AG04450 (cell line): ENCODE measurements at places on chromosomes 3 and 15.

DNA sequence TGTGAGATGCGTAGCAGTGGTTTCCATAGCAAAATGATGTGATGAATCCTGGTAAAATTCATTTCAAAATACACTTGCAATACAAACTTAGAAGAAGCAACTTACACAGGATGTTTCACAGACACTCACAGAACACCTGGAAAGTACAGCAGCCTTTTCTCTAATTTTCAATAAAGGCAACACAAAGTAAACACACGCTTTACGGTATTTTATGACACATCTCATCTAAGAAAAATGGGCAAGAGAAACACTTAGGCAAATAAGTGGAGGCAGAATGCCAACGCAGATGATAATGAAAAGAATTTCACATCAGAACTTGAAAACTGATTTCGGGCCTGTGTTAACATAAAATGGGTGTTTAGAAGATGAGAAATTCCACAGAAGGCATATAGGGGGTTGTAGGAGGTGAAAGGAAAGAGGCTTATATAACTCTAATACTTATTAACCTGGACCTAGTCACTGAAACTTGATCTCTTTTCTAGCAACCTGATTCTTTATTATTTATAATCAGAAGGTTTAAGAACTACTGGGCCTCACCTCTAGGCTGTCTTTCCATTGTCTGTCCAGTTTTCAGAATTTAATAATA lies 25.6 kb upstream of the MAP3K13 start:
- no peak for DNase-seq

DNA sequence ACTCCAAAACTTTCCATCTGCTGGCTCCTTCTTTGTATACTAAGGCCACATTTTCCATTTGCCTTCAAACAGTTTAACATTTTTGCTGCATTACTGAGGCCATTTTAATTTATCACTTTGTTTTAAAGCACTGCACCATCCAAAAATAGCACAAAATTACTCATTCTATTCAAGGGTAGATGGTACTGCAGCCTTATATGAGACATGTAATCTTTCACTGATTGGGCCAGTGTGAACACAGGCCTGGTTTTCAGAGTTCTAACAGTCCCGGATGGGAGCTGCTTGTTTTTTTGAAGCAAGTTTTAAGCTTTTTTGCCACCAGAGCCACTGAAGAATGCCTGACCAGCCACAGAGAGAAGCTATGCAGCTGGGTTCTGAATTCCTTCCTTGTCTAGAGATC lies 172.3 kb upstream of the TSC22D2 start:
- peak; percentile 71 for DNase-seq

DNA sequence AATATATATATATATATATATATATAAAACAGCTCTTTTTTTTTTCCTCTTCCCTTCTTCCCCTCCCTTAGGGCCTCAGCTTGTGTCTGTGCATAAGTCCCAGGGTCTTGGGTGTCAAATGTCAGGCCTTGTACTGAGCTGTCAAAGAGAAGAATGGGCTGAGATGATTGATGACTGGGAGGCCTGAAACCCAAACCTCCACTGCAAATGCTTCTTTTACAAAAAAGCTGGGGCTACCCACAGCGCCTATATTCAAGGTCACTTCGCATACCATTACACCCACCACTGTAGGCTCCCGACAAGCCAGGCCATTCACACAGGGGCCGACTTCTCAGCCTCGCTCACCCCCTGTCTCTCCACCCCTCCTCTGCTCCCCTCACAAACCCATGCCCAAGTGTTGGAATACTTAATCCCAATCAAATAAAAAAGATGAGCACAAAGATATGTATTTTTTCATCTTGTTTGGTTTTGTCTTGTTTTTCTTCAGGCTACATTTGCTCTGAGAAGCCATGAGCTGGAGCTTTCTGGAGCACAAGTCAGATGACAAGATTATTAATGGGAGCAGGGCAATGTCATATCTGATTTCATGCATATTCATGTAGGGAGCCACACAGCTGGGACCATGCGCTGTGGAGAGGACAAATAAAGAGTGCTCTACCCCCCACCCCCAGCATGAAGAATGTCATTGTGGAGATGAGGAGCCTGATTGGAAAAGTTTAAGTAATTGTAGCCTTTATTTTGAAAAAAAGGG lies 614.4 kb upstream of the NR2F2 start:
- no peak for DNase-seq

GRCh38 chr15:73889053-73889761 lies 15.8 kb downstream of the TBC1D21 start:
- DNase-seq: no peak

DNA sequence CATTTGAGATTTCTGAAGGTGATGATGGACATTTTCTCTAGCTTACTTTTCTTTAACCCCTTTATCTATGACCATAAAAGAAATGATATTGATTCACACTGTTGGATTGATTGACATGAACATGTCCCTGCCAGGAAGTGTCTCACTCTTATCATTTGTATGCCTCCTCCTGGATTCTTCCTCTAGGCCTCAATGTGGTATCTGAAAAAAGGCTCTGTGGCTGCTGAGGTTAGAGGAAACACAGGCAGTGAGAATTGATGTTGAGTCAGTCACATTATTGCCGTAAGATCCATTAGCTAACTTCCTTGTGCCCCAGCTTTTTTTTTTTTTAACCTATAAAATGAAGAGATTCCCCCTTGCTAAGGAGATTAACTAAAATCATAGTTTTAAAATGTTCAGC lies 8.0 kb upstream of the THRB start:
- DNase-seq: no peak

GRCh38 chr15:51096976-51097375 lies 2.3 kb upstream of the TNFAIP8L3 start:
- DNase-seq: no peak

GRCh38 chr3:124786511-124787241 lies 56.4 kb downstream of the UMPS start:
- no peak for DNase-seq

GRCh38 chr15:66650433-66650832 lies 51.6 kb upstream of the SMAD6 start:
- DNase-seq: no peak

DNA sequence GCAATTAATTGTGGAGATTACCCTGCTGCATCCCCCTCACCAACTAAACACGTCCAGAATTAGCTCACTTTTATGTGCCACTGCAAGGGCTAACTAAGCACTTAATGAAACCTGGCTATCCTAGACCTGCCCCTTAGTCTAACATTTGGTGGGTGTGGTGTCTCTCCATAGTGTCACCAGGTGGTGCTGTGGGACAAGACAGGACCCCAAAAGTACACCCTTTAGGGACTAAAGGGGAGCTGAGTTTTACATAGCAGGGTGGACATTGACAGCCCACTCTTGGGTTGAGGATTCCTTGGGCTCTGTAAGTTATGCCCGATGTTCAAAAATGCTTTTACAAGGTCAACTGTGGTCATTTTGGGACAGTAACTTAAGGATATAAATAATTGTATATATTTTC lies 5.7 kb downstream of the DUT start:
- no peak for DNase-seq

DNA sequence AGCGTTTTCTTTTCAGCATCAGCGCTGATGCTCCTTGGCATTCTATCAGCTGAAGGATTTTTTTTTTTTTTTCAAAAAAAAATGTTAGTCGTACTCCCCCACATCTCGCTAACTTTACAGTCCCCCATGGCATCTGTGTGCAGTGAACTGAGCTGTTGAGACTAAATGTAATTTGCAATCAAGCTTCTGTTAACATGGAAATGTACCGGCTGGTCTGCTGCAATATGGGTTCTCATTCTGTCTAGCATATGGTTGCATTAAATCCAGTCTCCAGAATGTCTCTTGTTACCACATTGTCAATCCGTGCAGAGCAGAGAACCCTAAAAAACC lies 32.2 kb upstream of the TPRG1 start:
- no peak for DNase-seq

DNA sequence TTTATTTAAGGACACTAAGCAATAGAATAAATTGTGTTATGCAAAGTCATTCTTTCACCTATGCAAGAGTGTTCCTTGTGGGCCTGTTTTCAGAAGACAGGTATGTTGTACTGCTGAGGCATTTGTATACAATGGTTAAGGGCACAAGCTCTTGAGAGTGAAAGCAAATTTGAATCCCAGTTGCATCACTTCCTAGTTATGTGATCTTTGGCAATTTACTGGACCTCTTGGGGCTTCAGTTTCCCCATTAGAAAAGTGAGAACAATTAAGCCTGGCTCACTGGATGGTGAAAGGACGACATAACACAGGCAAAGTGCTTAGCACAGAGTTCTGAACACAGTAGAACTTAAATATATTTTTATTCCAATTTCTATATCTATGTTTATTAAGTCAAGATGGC lies 117.4 kb downstream of the EFHB start:
- no peak for DNase-seq

DNA sequence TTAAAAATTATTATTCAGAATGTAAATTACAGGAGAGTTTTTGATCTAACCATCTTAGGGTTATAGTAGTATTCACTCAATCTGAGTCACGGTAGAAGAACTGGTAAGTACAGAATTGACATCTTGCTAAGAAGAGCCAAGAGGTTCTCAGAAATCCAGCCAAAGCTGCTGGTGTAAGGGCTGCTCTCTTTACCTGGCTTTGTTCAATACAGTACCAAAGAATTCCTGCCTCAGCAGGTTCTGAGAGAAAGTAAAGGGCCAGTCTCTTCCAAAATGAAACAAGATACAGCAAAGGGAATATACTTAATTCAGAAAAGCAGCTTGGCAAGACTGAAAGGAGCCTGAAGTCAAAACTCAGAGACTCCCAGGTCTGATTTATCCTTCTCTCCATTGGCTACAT lies 193.1 kb downstream of the TNIK start:
- no peak for DNase-seq

DNA sequence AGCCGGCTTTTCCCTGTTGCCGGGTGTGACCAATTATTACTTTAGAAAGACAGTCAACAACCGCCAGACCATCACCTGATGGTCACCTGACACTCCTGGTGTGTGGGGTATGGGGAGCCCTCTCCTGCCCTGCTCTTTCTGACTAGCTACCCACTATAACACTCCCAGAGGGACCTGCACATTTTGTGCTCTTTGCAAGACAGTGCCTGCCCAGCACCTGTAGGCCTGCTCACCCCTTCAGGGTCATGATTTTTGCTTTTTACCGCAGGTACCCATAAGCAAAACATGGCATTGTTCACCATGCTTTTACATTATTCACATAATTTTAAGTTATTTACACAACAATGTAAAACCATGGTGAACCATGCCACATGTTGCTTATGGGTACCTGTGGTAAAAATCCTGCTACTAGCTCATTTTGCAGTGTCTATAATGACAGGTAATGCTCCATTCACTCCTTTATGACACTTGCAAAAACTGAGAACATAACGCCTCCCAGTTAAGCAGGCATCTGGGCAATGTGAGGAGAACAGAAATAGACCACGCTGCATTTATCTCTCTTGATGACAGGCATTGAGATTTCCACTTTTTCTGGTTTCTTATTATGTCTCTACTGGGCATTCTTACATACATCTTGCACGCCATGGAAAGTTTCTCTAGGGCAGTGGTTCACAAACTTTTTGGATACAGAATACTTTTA lies 9.9 kb downstream of the CCRL2 start:
- no peak for DNase-seq

DNA sequence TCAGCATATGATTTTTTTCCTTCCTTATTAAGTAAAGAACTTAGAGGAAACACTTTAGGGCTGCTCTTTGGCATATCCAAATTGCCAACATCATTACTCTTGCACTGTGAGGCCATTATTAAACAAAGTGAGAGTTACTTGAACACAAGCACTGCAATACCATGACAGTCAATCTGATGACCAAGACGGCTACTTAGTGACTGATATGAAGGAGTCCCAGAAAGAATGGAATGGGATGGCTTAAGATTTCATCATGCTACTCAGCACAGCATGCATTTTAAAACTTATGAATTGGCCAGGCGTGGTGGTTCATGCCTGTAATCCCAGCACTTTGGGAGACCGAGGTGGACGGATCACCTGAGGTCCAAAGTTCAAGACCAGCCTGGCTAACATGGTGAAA lies 55.2 kb downstream of the FAM98B start:
- no peak for DNase-seq

DNA sequence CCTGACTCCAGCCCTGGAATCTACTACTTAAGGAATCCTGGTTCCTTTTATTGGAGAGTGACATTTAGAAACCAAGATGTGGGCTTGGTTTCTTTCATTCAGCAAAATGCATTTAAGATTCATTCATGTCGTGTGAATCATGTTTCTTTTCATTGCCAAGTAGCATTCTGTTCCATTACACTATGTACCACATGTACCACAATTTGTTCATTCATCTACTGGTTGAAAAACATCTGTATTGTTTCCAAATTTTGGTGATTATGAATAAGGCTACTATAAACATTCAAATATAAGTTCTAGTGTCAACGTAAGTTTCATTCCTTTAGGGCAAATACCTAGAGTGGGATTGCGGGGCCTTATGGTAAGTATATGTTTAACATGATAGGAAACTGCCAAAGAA lies 264.2 kb downstream of the VPS13C start:
- no peak for DNase-seq

- no peak for DNase-seq
These were observed 5.6 kb downstream of the LIMD1 start for GRCh38 chr3:45599984-45600650.
